ENCODE measurements at places on chromosomes 7 and 10. TPM values are rescaled to one million over a fixed set of nuclear protein-coding genes. Genes with fewer than 3 reads are reported as not detected.
A peak's percentile ranks its signal among the peaks of the same experiment; 100 is the strongest.

- peaks cover 12% of the 10 kb centered on the region for H3K27me3 ChIP-seq
- no peak overlapping the region for H3K27ac ChIP-seq
- H3K36me3 ChIP-seq = no peaks in the 10 kb centered on the region
- no peaks in the 10 kb centered on the region for H3K4me1 ChIP-seq
- no peak for DNase-seq
- no peak overlapping the region for H3K4me3 ChIP-seq
These were observed 29.3 kb upstream of the CSGALNACT2 start for GRCh38 chr10:43108951-43109350.

GRCh38 chr10:34655286-34656170 is 159.6 kb downstream of the PARD3 start:
- peak; percentile 57 for DNase-seq
- H3K4me1 ChIP-seq = peaks cover 89% of the 10 kb centered on the region
- no peak overlapping the region for H3K4me3 ChIP-seq
- H3K27ac ChIP-seq = peak overlapping the region; percentile 88
- no peaks in the 10 kb centered on the region for H3K27me3 ChIP-seq

Gene FBXL15
- total RNA-seq = 23.2 TPM

Gene ZNF25
- total RNA-seq = 1.3 TPM

Gene SLC16A9
- total RNA-seq = 4.0 TPM

DNA sequence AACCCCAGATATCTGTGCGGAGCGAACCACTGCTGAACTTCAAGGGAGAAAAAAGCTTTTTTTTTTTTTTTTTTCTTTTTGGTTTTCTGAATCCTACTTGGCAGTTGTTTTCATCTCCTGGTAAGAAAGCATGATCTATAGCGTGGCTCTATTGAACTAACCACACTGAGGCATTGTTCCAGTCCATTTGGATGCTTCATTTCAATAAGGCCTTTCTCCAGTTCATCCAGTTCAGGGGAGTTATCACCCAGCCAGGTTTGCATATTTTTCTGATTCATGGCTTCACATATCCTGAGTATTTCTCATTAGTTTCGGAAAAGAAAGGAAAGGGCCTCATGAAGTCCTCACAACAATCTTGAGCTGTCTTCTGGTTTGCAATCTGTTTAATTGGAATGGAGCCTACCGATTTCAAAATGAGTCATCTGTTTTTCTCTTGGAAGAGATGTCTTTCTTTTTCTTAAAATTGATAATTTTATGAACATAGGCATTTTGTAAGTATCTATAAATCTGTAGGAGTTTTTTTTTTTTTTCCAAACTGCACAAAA is 93.1 kb upstream of the STEAP4 start:
- H3K4me3 ChIP-seq = no peak overlapping the region
- no peak overlapping the region for H3K27ac ChIP-seq
- peaks cover 20% of the 10 kb centered on the region for H3K4me1 ChIP-seq
- H3K27me3 ChIP-seq = no peaks in the 10 kb centered on the region
- H3K36me3 ChIP-seq = no peaks in the 10 kb centered on the region
- DNase-seq = no peak

DNA sequence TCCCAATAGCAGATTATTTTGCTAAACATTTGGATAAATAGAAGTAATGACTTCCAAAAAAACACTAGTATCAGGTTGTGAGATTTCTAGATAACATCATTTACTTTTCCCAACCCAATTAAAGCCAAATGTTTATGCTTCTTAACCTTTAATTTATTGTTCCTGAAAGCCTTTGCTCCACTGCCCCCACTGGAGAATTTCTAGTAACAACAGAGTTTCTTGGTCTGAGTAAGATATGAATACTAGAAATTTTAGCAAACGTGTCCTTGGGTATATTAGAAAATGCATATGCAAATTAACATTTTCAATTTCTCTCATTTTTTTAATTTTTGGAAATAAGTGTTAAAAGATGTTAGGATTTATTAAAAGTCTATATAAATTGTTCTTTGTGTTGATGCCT is 958.0 kb upstream of the PHF14 start:
- H3K27ac ChIP-seq = no peak overlapping the region
- peaks cover 20% of the 10 kb centered on the region for H3K36me3 ChIP-seq
- no peaks in the 10 kb centered on the region for H3K4me1 ChIP-seq
- DNase-seq = no peak
- no peak overlapping the region for H3K4me3 ChIP-seq

DNA sequence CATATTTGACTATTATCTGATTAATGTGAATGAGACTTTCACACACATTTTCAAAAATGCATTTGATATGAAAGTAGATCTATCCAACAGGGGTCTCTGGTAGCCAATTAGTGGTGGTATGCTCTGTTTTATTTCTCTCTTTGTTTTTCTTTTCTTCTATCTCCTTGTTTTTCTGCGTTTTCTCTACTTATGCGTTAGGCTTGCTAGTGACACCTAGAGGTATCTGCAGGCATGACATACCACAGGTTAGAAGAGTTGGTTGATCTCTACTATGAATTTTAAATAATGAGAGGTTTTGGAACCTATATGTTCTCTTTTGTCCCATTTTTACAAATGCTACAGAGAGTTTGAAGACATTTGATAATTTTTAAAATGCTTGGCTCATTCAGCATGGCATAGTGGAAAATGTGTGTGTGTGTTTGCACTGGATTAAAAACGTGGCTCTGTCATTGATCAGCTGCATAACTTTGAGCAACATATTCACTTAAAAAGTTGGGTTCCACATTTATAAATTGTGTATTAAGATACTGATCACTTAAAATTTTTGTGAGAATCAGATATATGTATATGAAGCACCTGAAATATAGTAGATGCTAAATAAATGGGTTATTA is 28.1 kb upstream of the PLXDC2 start:
- H3K36me3 ChIP-seq = no peaks in the 10 kb centered on the region
- H3K27me3 ChIP-seq = no peaks in the 10 kb centered on the region
- DNase-seq = peak; percentile 53
- H3K4me3 ChIP-seq = no peak overlapping the region

Gene CPA2
- total RNA-seq = 0.90 TPM

- DNase-seq = no peak
- no peaks in the 10 kb centered on the region for H3K27me3 ChIP-seq
- no peaks in the 10 kb centered on the region for H3K36me3 ChIP-seq
- no peak overlapping the region for H3K27ac ChIP-seq
- H3K4me3 ChIP-seq = no peak overlapping the region
These were observed 18.7 kb downstream of the IL15RA start for GRCh38 chr10:5958675-5959074.

Gene PRF1
- total RNA-seq = 0.11 TPM

DNA sequence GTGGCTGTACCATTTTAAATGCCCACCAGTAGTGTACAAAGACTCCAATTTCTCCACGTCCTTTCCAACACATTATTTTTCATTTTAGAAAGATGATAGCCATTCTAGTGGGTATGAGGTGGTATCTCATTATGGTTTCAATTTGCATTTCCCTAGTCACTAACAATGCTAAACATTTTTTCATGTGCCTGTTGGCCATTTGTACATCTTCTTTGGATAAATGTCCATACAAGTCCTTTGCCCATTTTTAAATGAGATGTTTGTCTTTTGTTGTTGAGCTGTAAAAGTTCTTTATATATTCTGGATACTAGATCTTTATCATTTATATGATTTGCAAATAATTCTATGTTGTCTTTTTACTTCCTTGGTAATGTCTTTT is 18.9 kb upstream of the BPGM start:
- DNase-seq = no peak
- H3K27ac ChIP-seq = no peak overlapping the region
- peaks cover 8% of the 10 kb centered on the region for H3K27me3 ChIP-seq
- no peaks in the 10 kb centered on the region for H3K36me3 ChIP-seq

Gene PTPRZ1
- total RNA-seq = 105 TPM

DNA sequence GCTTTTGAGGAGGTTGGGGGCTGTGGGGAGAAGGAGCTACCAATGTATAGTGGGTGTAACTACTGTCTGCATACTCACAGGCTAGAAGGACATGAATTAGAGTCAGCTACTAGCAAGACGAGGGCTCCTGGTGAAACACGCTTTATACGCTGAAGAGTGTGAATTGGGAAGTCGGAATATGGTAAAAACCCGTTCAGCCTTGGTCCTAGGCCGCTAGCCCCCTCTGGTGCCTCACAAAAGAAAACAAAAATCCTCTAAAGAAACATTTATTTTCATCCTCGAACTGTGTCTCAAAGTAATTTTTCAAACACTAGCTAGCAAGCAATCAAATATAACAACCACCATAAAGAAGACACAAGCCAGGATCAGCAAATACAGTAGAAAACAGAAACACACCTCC is 338.1 kb upstream of the SEMA3C start:
- DNase-seq = peak; percentile 44
- no peak overlapping the region for H3K27ac ChIP-seq
- peaks cover 1% of the 10 kb centered on the region for H3K4me1 ChIP-seq
- H3K27me3 ChIP-seq = no peaks in the 10 kb centered on the region
- H3K36me3 ChIP-seq = peaks cover 13% of the 10 kb centered on the region

GRCh38 chr7:121860953-121861352 is 12.0 kb upstream of the PTPRZ1 start:
- no peak overlapping the region for H3K4me3 ChIP-seq
- H3K4me1 ChIP-seq = no peaks in the 10 kb centered on the region
- DNase-seq = no peak
- H3K36me3 ChIP-seq = no peaks in the 10 kb centered on the region
- no peak overlapping the region for H3K27ac ChIP-seq

- peaks cover 29% of the 10 kb centered on the region for H3K4me1 ChIP-seq
- DNase-seq = no peak
These were observed 88.5 kb downstream of the CREM start for GRCh38 chr10:35215107-35215506.
